ENCODE measurements at places on chromosomes 12 and 14.

- no peak for DNase-seq
These were observed 70.8 kb downstream of the POLR3B start for GRCh38 chr12:106428384-106428783.

GRCh38 chr14:75561013-75561432 is 17.4 kb upstream of the FLVCR2 start:
- peak; percentile 46 for DNase-seq

- DNase-seq = no peak
These were observed 316.4 kb downstream of the DPF3 start for GRCh38 chr14:72577521-72577920.

GRCh38 chr12:38501991-38502390 is 185.4 kb downstream of the ALG10B start:
- no peak for DNase-seq

GRCh38 chr12:2794191-2794735 is 507 bp upstream of the FKBP4 start:
- no peak for DNase-seq

All from left renal pelvis (tissue), 4 donors.